SJCRH30 (cell line): ENCODE measurements at places on chromosomes 5 and 9. TPM values are rescaled to one million over a fixed set of nuclear protein-coding genes. Genes with fewer than 3 reads are reported as not detected.

Gene DDX4
- not detected in 2 replicates for total RNA-seq

Gene LAMC3
- not detected in 2 replicates for total RNA-seq

Gene PDE6A
- 0.28 and 0.47 TPM in 2 replicates for total RNA-seq

Gene IL3
- total RNA-seq = not detected in 2 replicates

Gene TEX53
- total RNA-seq = not detected in 2 replicates

Gene SEPTIN8
- 25.4 and 26.5 TPM in 2 replicates for total RNA-seq

Gene SLF1
- 51.0 and 69.3 TPM in 2 replicates for total RNA-seq

Gene ADAMTSL2
- 3.3 and 3.5 TPM in 2 replicates for total RNA-seq

Gene PCDHB5
- 20.4 and 23.8 TPM in 2 replicates for total RNA-seq

Gene LCNL1
- not detected in 2 replicates for total RNA-seq

DNA sequence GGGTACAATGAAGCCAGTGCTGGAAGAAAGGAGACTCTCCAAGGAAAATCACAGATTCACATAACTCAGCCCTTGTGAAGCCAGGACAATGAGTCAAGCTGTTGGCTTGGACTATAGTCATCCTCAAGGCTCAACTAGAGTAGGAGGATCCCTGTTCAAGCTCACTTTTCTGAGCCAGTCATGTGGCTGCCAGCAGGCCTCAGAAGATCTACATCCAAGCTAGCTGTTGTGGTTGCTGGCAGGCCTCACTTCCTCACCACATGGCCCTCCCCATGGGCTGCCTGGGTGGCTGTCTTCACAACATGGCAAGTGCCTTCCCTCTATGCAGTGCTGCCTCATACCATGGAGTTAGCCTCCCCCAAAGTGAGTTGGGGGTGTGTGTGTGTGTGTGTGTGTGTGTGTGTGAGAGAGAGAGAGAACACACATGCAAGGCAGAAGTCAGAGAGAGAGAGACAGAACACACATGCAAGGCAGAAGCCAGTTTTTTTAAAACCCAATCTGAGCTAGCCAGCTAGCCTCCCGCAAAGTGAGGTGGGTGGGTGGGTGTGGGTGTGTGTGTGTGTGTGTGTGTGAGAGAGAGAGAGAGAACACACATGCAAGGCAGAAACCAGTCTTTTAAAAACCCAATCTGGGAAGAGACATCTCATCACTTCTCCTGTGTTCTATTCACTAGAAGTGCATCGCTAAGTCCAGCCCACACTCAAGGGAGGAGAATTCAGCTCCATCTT, 17.1 kb downstream of the SCAI start:
- H3K4me1 ChIP-seq = 0 out of 2 replicates have a peak, but pooled peaks cover 2% of the 10 kb centered on the region
- no peaks in the 10 kb centered on the region for H3K27me3 ChIP-seq
- no peak overlapping the region for H3K27ac ChIP-seq
- peak; percentile 65 for DNase-seq

- H3K36me3 ChIP-seq = peaks cover 26% of the 10 kb centered on the region
- no peak overlapping the region for H3K27ac ChIP-seq
- no peaks in the 10 kb centered on the region for H3K4me1 ChIP-seq
- DNase-seq = no peak
Observed at GRCh38 chr9:68437785-68438184, 81.4 kb downstream of the PGM5 start.

DNA sequence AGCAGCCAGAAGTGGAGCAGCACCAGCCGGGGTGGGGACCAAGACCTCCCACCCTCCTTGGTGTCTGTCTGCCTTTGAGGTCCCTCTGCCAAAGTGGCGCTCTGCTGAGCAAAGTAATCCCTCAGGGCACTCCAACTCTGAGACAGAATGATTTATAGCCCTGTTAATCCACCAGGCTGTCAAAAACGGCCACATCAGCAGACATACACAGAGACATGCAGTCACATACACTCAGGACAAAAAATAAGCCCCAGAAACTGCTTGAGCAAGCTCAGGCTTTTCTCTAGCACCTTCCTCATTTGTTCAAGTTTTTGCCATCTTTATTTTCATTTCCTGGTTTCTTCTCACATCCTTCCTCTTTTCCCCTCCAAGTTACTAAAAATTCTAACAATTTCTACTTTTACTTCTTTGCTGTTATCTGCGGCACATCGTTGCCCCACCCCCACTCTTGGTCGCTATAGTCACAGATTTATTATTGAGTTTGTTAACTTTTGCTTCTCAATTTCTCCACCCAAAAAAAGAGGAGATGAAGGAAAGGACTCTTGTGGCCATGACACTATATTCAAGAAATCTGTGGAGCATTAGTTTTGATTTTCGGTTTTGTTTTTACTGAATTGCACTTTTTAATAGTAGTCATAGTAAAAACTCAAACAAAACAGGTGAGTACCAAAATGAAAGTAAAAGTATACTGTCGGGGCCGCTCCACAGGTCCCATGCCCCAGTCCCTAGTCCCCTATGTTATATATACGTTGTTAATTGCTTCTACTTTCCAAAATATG, 17.4 kb upstream of the ADRB2 start:
- no peak overlapping the region for H3K4me3 ChIP-seq
- no peaks in the 10 kb centered on the region for H3K36me3 ChIP-seq
- no peaks in the 10 kb centered on the region for H3K4me1 ChIP-seq
- no peak overlapping the region for H3K27ac ChIP-seq
- DNase-seq = no peak

- DNase-seq = peak; percentile 86
- H3K27me3 ChIP-seq = no peaks in the 10 kb centered on the region
- peak overlapping the region; percentile 87 for H3K27ac ChIP-seq
- no peaks in the 10 kb centered on the region for H3K36me3 ChIP-seq
Observed at GRCh38 chr5:93620487-93621326, 37.7 kb downstream of the NR2F1 start.

GRCh38 chr5:121108725-121109124, 644.6 kb downstream of the PRR16 start:
- H3K27me3 ChIP-seq = no peaks in the 10 kb centered on the region
- no peak overlapping the region for H3K4me3 ChIP-seq
- H3K36me3 ChIP-seq = no peaks in the 10 kb centered on the region
- H3K4me1 ChIP-seq = no peaks in the 10 kb centered on the region

- no peaks in the 10 kb centered on the region for H3K4me1 ChIP-seq
- no peak overlapping the region for H3K4me3 ChIP-seq
- no peaks in the 10 kb centered on the region for H3K27me3 ChIP-seq
Observed at GRCh38 chr9:25658571-25658970, 19.7 kb downstream of the TUSC1 start.

DNA sequence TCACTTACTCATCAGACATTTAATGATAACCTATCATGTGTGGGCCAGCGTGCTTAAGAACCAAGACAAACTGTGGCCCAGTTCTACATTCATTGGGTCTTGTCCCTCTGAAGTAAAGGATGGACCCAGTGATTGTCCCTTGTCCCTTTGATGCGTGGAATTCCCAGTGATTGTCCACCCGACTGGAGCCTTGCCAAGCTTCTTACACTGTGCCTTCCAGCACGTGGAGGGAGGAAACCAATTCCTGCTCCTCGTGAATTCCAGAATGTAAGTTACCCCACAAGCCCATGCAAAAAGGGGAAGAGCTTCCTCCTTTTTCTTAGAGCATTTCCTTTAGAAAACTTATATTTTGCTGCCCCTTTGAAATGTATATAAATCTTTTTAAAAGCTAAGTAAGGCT, 7.9 kb downstream of the CKMT2 start:
- no peak overlapping the region for H3K4me3 ChIP-seq
- no peaks in the 10 kb centered on the region for H3K27me3 ChIP-seq
- peaks cover 18% of the 10 kb centered on the region for H3K4me1 ChIP-seq
- H3K36me3 ChIP-seq = no peaks in the 10 kb centered on the region

DNA sequence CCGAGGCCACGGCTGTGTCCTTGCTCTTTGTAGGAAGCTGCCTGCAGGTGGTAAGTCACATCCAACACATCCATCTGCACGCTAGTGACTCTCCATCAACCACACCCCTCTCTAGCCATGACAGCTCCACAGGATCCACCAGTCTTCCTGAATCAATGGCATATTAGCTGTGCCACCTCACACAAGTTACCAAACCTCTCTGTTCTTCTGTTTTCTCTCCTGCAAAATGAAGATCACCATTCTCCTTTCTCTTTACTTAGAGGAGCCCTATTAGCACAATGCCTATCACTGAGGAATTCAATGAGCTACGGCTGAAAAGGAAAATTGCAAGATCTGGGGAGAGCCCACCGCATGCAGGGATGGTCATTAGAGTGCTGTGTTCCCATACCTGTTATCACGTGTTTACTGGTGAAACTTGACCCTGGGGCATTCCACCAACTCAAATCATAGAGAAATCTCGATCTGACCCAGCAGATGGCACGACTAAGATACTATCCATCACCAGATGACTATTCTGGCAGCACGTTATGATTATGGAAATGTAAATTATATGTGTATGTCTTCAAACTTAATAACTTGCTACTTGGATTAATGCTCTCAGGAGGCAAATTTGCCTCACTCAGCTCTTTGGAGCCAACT, 20.9 kb downstream of the WHRN start:
- H3K4me3 ChIP-seq = no peak overlapping the region
- H3K36me3 ChIP-seq = no peaks in the 10 kb centered on the region
- DNase-seq = no peak
- no peaks in the 10 kb centered on the region for H3K27me3 ChIP-seq
- H3K27ac ChIP-seq = no peak overlapping the region

GRCh38 chr9:109242014-109242413, 75.0 kb upstream of the FRRS1L start:
- no peak overlapping the region for H3K27ac ChIP-seq
- H3K4me1 ChIP-seq = no peaks in the 10 kb centered on the region
- DNase-seq = no peak
- H3K36me3 ChIP-seq = no peaks in the 10 kb centered on the region
- no peak overlapping the region for H3K4me3 ChIP-seq
- no peaks in the 10 kb centered on the region for H3K27me3 ChIP-seq

- DNase-seq = no peak
- no peak overlapping the region for H3K4me3 ChIP-seq
- H3K4me1 ChIP-seq = no peaks in the 10 kb centered on the region
- peaks cover 13% of the 10 kb centered on the region for H3K27me3 ChIP-seq
Observed at GRCh38 chr5:139825690-139826089, 30.1 kb downstream of the PSD2 start.

- H3K4me3 ChIP-seq = no peak overlapping the region
- H3K27me3 ChIP-seq = no peaks in the 10 kb centered on the region
- H3K36me3 ChIP-seq = no peaks in the 10 kb centered on the region
- peaks cover 24% of the 10 kb centered on the region for H3K4me1 ChIP-seq
- no peak for DNase-seq
Observed at GRCh38 chr9:7909537-7909936, 110.0 kb upstream of the DMAC1 start.

DNA sequence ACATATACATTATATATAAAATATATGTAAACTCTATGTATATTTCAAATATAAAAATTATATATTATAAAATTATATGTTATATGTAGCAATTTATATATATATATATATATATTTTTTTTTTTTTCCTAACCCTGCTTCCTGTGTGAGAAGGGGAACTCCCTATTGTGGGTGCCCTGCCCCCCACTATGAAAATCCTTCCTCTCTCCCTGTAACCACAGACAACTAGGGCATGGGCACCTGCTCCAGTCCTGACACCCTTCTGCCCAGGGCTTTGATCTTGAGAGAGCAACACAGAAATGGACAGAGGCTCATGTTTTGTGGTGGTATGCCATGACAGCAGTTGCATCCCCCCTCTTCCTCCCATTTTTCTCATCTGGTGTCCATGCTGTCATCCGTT, 148.7 kb upstream of the IL12B start:
- H3K27me3 ChIP-seq = no peaks in the 10 kb centered on the region
- no peaks in the 10 kb centered on the region for H3K4me1 ChIP-seq
- no peak overlapping the region for H3K4me3 ChIP-seq
- no peaks in the 10 kb centered on the region for H3K36me3 ChIP-seq
- no peak for DNase-seq

- no peak for DNase-seq
- no peak overlapping the region for H3K4me3 ChIP-seq
- no peak overlapping the region for H3K27ac ChIP-seq
Observed at GRCh38 chr9:104986096-104986495, 58.1 kb upstream of the ABCA1 start.

DNA sequence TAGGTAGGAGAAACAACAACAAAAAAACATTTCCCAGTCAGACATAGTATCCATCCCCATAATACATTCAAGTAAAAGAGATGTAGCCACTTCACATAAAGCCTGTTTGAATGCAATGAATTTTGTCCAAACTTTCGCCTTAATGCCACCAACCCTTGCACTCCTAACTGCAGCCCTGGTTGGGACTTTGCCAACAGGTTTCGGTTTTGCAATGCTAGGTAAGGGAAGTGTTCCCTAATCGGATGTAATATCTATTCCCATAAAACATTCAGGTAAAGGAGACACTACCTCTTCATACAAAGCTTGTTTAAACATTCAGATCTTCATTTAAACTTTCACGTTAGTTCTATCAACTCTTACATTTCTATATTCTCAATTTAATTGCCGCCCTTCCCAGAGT, 336.1 kb downstream of the DRD1 start:
- H3K27me3 ChIP-seq = no peaks in the 10 kb centered on the region
- DNase-seq = no peak
- no peaks in the 10 kb centered on the region for H3K36me3 ChIP-seq
- H3K4me3 ChIP-seq = no peak overlapping the region

- no peak overlapping the region for H3K27ac ChIP-seq
- peaks cover 8% of the 10 kb centered on the region for H3K4me1 ChIP-seq
- H3K4me3 ChIP-seq = no peak overlapping the region
- H3K27me3 ChIP-seq = no peaks in the 10 kb centered on the region
- peaks cover 21% of the 10 kb centered on the region for H3K36me3 ChIP-seq
Observed at GRCh38 chr9:79688363-79688762, 116.6 kb downstream of the TLE4 start.

DNA sequence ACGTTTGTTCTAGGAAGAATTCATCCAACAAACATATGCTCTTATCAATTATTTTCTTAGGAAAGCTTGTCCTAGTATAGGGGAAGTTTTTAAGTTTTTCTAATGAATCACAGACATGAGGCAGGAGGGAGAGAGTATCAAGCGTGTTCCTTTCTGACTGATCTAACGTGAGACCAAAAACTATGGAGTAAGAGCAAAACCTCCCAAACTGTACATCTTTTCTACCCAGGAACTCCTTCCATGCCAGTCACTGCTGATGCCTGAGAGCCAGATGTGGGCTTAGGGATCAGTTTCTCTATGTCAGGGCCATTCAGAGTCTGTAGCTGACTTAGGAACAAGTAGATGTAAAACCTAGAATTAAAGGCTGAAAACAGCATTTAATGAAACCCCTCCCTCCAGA, 51.7 kb upstream of the NFIB start:
- no peak overlapping the region for H3K27ac ChIP-seq
- H3K4me1 ChIP-seq = no peaks in the 10 kb centered on the region
- no peaks in the 10 kb centered on the region for H3K36me3 ChIP-seq
- H3K27me3 ChIP-seq = no peaks in the 10 kb centered on the region
- DNase-seq = no peak

GRCh38 chr9:113909421-113909820, 33.3 kb downstream of the ZNF618 start:
- H3K36me3 ChIP-seq = peaks cover 7% of the 10 kb centered on the region
- H3K27ac ChIP-seq = no peak overlapping the region
- no peak overlapping the region for H3K4me3 ChIP-seq
- peaks cover 11% of the 10 kb centered on the region for H3K4me1 ChIP-seq
- no peak for DNase-seq

GRCh38 chr9:124928116-124928515, 12.8 kb downstream of the GOLGA1 start:
- DNase-seq = no peak
- H3K36me3 ChIP-seq = no peaks in the 10 kb centered on the region; the same call in 1 of the 2 replicates
- no peak overlapping the region for H3K4me3 ChIP-seq
- H3K27me3 ChIP-seq = no peaks in the 10 kb centered on the region
